ENCODE measurements at places on chromosomes 6 and 20.

DNA sequence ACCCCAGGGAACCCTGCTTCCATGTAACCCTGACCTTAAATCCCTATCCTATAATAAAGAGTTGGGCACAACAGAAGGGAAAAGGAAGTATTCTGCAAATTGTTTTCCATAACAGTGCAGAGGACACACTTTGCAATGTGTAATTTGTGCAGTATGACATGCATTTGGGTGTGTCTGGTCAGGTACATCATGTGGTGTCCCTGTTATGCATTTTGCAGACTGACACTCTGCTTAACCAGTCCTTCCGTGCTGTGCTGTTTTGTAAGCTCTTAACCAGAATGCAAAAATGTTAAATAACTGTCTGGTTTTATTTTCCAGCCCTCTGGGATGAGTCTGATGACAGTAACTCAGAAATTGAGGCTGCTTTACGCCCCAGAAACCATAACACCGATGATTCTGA lies 57.0 kb upstream of the XRN2 start:
- no peak for DNase-seq

DNA sequence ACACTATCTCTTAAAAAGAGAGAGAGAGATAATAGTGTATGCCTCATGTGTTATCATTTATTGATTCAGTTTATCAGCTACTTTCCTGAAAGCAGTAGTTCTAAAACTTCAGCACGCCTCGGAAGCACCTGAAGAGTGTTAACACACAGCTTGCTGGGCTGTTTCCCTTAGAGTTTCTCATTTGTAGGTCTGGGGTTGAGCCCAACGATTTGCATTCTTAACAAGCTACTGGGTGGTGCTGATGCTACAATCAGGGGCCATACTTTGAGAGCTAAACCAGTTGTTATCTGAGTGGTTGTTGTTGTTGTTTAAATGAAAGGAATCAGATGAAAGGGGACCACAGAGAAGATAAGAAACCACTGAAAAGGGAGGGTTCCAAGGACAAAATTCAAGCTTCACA lies 32.6 kb downstream of the SIM1 start:
- no peak for DNase-seq

- no peak for DNase-seq
Observed at GRCh38 chr6:42787063-42787472, 5.2 kb downstream of the BICRAL start.

DNA sequence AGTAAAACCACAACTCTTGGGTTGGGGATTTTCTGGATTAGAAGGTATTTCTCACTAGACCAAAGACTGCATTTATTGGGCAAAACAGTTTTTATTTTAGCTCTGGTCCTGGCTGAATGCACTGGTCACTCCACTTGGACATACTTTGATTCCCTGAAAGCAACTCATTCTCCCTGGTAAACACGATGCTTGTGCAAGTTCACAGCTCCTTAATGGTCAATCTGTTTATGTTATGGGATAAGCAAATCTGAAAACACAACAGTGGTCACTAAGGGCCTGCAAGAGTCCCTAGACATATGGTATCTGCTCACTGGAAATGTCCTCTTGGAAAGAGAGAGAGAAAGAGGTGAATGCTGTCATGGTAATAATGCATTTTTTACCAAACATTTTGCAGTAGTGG lies 559.8 kb downstream of the CDH26 start:
- no peak for DNase-seq

GRCh38 chr6:36581716-36582115 lies 12.4 kb upstream of the SRSF3 start:
- no peak for DNase-seq

DNA sequence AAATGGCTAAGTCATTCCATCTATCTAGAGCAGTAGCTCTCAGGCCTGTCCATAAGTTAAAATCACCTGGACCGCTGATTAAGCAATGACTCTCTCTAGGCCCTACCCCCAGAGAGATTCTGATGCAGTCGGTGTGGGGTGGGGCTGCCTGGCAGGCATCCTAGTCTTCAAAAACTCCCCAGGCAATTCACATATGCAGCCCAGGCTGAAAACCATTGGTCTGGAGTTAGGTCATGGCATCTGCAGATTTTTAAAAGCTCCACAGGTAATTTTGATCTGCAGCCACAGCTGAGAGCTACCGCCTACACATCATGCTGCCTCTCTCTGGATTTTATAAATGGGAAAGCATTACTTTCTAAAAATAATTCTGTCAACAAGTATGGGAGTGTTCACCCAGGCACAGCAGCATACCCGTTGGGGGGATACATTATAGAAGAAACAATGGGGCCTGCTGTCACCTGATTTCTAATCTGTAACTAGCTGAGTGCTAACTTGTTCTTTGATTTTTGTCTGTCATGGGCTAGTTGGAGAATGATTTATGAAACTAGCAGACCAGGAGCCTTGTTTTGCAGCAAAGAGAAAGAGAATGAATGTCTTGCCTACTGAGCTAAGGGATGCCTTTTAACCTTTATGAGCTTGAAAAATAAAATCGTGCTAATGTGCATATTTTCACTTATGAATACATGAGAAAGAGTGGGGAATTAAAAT lies 44.1 kb upstream of the ATXN1 start:
- DNase-seq = no peak

DNA sequence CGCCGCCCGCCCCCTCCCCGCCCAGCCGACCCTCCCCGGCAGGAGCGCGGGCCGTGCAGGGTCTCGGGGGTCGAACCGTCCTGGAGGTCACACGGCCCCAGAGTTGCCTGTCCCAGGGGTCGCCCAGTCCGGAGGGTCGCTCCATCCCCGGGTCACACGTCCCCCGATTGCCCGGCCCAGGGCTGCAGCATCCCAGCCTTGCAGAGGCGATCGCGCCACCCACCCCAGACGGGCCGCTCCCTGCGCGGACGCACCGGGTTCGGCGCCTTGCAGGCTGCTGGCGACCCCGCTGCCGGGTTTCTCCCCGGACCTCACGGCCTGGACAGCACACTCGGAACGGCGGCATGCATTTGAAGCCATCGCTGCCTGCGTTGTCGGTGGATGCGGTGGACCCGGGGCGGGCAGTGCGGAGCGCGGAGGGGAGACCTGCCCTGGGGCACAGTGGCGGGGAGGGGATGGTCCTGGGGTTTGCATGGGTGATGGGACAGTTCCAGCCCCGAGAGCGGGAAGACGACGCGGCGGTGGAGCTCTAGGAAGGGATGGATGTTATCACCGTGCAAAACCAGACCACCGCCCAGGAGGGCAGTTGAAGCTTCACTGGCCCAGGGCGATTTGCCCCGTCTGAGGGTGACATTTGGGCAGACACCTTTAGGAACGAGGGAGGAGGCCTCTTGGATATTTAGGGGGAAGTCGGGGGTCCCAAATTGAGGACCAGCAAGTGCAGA lies 22.7 kb upstream of the FRMD1 start:
- no peak for DNase-seq

- DNase-seq = peak; percentile 65
Observed at GRCh38 chr6:138454981-138455706, 44.1 kb downstream of the NHSL1 start.

DNA sequence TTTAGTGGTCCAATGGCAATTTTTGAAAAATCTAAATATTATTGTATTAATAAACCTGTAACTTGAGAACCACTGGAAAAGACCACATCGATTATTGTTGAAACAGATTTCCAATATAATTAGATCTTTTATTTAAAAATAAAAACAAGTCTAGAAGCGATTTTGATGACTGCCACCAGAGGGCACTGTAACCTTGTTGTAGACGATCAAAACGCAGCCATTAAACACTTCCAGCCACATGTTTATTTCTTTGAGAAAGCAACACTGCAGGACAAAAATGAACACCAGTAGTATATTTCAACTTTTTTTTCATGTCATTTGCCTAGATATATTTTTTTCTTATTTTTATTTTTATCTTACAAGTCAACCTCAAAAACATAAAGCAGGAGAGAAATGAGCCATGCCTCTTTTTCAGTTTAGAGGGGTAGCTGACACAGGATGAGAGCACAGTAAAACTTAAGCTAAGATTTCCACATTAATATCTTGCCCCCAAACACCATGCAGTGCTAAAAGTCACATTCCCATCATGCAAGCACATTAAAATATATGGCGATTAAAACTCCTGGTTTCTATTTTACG lies 115.4 kb downstream of the OPRM1 start:
- peak; percentile 65 for DNase-seq

- no peak for DNase-seq
Observed at GRCh38 chr6:134437376-134437775, 119.5 kb upstream of the SGK1 start.

DNA sequence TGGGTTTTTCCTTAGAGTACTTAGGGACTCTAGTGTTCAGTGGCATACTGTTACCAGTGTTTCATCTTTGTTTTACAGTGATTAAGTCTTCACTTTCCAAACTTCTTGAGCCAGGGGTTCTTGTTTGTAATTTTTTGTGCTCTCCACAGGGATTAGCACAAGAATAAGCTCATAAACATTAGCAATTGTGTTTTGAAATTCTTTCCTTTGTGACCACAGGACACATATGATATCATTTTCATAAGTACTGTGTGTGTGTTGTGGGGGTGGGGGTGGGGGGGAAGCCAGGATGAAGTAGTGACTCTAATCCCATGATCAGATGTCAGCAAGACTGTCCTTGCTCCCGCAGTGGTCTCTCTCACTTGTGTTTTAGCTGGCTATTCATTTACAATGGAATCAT lies 101.5 kb upstream of the SCP2D1 start:
- DNase-seq = no peak

- no peak for DNase-seq
Observed at GRCh38 chr6:157921685-157922367, 59.8 kb upstream of the SYNJ2 start.

Measured in CD8-positive, alpha-beta T cell (primary cell).